ENCODE measurements at places on chromosomes 3 and 15.

- peak; percentile 63 for DNase-seq
Measured at GRCh38 chr15:78308422-78309032, 9.1 kb upstream of the SKIC8 start.

- DNase-seq: no peak
Measured at GRCh38 chr3:115363071-115363470, 216.0 kb upstream of the ZBTB20 start.

DNA sequence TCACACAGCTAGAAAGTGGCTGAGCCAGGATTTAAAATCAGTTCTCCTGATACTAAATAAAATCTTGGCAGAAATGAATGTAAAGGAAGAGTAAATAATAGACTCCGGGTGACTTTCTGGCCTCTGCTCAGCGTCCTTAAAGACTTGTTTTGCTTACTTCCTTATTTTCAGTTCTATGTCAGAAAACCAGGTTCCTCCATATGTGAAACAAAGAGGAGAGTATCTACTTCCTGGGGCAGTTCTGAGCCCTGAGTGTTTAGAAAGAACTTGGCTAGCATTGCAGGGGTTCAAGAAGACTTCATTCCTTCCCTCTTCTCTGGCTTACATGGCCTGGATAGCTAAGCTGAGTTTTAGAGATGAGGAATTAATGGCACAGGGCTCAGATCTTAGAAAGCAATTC, 222.8 kb upstream of the TLE3 start:
- DNase-seq: no peak

DNA sequence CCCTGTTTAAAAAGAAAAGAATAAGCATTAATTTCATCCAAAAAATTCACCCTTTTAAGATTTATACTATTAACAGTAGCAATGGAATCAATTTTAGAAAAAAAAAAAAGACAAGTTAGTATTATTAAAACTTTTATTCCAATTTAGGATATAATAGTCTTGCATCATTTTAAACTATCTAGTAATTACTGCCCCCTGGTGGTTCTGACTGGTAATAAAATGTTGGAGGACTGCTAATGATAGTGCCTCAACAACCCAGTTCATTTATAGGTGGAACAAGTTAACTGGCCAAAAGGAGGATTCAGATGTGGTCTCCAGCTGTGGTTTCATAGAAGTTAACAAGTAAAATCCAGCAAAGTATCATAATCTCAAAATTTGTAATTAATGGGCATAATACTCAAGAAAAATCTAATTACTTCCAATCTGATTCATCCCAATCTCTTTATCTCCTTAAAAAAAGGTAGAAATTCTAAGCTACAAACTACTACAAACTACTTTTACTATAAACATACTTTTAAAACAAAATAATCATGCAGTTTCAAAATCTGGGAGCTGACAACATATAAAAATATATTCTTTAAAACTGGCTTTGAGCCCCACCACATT, 30.7 kb upstream of the WDR49 start:
- DNase-seq: peak; percentile 4

- DNase-seq: no peak
Measured at GRCh38 chr3:17207979-17208378, 323.2 kb downstream of the PLCL2 start.

DNA sequence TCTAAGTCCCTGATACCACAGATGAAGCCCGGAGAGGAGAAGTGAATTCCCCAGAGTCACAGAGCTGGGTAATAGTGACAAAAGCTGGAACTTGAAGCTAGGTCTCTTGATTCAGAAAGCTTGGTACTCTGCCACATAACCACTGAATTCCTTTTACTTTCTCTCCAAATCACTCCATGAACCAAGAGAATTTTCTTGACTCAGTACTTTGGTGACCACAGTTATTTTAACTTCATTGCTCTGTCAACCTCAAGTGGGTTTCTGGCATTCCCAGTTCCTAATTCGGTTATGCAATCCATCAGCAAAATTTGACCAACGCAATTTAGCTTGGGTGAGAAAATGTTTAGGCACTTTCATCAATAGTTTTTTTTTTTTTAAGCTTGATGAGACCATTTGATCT, 61.0 kb upstream of the PPARG start:
- DNase-seq: no peak

DNA sequence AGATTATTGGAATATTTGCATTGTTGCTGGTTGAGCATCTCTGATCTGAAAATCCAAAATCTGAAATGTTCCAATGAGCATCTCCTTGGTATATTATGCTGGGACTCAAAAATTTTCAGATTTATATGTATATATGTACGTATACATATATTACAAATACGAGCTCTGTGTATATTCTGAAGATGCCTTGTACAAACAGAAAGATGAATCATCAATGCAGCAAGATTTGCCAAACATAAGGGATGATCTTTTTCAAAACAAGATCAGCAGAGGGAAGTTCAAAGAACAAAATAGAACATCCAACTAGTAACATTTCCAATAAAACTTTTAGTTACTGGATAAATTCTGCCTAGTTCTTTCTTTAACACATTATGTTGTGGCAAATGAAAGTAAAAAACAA, 42.5 kb downstream of the HERC1 start:
- no peak for DNase-seq

- DNase-seq: no peak
Measured at GRCh38 chr15:57549935-57550334, 41.8 kb upstream of the MYZAP start.

DNA sequence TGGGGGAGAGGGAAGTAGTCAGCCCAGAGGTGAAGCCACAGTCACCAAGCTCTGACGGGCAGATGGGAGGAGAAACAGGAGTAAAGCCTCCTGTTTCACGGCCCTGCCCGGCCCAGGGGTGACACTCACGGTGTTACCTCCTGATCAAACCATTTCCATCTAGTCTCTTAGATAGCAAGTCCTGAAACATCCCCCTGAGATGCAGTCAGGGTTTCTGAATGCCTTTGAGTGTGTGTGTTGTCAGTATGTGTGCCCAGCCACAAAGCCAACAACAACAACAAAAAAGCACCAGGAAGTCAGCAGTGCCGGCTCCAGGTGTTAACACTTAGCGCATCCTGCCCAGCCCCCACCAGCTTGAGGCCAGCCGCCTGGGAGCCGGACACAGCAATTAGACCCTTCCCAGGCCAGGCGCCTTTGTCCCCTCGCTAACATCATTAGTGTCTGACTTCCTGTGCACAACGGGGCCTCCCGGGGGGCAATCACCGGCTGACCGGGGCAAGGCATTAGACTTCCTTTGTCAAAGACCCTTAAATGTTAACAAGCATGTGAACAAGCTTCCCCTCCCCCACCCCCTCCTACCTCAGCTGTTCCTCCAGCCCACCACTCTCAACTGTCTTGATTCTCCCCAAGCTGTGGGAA, 34.5 kb downstream of the IL17RD start:
- DNase-seq: no peak
